ENCODE measurements at places on chromosomes 12 and 14.

DNA sequence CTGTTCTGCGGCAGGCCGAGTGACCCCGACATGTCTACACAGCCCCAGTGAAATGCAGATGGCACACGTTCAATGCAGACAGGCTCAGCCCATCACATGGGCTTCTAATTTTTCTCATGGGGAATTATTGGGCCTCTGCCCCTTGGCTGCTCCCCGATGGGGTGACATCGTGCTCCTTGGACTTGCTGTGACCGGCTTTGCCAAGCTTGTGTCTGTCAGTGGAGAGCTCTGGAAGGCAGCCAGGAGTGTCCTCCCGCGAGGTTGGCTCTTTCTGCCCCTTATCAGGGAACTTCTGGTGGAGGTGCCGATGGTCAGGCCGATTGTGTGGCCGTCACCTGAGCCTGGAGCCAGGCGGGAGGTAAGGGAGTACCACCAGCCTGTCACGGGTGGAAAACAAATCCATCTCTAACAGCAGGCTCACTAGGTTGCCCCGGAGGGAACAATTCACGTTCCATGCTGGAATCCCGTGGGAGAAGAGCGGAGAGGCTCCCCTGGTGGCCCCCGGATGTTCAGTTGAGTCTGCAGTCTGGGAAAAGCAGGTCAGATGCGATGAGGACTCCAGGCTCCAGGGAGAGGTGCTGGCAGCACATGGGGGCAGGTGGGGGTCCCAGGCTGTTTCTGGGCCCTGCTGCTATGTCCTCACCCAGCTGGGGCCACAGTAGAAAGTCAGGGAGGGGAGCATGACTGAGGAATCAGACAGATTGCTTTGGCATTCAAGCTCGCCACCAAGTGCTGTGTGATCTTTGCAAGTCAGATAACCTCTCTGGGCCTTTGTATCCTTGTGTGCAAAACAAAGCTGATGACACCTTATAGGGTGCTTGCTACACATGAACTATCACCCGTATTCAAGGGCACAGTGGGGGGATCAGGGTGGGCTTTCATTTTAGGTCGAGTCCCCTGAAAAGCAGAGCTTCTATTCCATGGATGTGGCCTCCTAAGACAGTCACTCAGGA, 43.2 kb upstream of the EML1 start:
- DNase-seq: no peak

DNA sequence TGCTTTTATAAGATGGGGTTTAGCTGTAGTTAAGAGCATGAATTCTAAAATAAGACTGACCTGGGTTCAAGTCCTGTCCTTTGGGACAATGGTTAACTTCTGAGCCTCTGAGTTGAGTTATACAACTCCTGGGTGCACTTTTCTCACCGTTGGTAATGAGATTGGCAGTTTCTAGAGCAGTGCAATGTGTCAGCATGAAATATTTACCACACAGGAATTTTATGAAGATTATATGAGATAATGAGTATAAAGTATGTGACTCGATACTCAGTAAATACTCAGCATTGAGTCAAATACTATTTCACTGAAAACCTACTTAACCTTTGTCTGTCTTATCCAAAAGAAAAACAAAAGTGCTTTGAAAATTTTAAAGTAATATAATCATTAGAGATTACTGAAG, 214.2 kb downstream of the CPNE8 start:
- no peak for DNase-seq

GRCh38 chr12:6724409-6724797, 557 bp downstream of the COPS7A start:
- DNase-seq: peak; percentile 70

DNA sequence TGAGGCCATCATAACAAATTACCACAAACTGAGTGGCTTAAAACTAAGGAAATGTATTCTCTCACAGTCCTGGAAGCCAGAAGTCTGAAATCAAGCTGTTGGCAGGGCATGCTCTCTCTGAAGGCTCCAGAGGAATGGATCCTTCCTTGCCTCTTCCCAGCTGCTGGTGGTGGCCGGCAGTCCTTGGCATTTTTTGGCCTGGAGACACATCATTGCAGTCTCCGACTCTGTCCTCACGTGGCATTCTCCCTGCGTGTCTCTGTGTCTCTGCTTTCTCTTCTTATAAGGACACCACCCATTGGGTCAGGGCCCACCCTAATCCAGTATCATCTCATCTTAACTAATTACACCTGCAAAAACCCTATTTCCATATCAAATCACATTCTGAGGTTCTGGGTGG, 206.1 kb downstream of the SLC41A2 start:
- DNase-seq: peak; percentile 31

DNA sequence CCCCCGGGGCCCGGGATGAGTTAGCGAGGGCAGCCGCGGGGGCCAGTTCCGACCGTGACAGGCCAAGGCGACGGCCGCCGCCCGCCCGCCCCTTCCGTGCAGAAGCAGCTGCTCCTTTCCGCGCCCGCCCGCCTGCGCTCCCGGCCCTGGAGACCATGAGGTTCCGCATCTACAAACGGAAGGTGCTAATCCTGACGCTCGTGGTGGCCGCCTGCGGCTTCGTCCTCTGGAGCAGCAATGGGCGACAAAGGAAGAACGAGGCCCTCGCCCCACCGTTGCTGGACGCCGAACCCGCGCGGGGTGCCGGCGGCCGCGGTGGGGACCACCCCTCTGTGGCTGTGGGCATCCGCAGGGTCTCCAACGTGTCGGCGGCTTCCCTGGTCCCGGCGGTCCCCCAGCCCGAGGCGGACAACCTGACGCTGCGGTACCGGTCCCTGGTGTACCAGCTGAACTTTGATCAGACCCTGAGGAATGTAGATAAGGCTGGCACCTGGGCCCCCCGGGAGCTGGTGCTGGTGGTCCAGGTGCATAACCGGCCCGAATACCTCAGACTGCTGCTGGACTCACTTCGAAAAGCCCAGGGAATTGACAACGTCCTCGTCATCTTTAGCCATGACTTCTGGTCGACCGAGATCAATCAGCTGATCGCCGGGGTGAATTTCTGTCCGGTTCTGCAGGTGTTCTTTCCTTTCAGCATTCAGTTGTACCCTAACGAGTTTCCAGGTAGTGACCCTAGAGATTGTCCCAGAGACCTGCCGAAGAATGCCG, 699 bp downstream of the MGAT2 start:
- peak; percentile 79 for DNase-seq

- no peak for DNase-seq
Observed at GRCh38 chr12:119292893-119293630, 41.5 kb upstream of the CCDC60 start.

GRCh38 chr12:4164188-4164558, 109.4 kb upstream of the CCND2 start:
- DNase-seq: no peak

DNA sequence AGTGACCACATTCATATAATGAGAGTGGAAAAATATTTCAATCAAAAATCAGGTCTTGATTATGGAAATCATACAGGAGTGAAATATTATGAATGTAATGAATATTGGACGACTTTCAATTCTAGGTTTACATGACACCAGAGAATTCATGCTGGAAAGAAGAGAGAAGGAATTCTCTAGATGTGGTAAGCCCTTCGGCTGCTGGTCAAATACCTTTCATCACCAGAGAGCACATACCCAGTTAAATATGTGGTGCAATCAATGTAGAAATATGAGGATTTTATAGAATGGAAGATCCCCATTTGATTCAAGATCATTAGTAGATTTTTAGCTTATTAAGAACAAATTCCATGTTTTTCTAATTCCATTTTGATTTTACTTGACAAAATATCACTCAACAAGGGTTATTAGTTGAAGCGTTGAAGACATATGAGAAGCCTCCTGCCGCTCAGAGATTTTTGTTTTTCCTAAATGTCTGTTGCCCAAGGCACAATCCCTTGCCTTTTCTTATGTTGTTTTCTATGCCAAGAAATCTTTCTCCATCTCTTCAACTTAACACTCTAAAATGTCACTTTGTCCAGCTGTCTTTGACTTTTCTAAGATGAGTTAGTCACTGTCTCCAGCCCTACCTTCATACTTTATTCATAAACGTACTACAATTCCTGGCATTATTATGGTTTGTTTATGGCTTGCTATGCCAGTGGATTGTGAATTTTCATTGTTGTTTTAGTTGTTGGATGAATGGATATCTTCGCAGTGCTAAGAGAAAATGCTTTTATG, 72.8 kb upstream of the ZDHHC17 start:
- DNase-seq: no peak

DNA sequence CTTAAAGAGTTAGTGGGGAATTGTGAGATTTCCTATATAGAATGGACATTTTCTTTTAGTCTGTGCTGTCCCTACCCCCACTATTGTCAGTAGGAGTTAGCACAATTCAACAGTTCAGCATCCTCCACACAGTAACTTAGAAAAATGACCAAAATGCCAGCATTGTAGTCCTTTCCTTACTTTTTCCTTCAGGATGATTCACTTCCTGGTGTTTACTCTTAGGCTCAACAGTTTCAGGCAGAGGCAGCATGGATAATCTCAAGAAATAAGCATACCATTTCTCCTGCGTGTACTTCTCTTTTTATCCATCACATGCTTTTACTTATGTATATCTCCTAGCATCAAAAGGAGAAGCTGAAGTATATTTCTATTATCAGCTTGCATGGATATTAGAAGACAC, 683.4 kb downstream of the SLC16A7 start:
- DNase-seq: no peak

- no peak for DNase-seq
Observed at GRCh38 chr12:116080415-116080814, 197.1 kb downstream of the MED13L start.

GRCh38 chr12:108691998-108692808, 39.1 kb downstream of the CORO1C start:
- DNase-seq: no peak

- DNase-seq: no peak
Observed at GRCh38 chr12:32273063-32273522, 126.3 kb upstream of the FGD4 start.

DNA sequence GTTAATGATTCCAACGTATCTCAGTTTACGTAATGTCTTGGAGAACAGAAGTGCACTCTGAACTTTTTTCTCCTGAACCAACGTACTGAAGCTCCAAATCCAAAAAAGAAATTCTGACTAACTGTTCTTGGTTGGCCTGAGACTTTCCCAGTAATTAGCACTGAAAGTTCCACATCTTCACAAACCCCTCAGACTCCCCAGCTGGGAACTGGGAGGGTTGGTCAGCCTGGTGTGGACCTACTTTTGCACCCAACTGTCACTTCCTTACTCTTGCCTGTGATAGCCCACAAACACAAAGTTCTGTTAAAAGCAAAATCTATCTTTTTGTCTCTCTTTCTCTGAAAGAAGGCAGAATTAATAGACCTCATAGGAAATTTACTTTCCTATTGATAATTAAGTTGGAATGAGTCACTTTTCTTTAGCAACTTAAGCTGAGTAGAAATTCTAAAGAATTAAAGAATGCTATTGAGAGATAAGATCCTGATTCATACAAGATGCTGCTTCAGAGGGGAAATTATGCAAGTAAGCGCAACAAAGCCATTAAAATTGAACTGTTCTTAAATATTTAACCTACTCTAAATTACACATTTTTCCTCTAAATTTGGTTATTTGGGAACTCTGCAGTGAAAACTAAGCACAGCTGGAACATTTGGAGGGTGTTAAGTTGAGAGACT, 155.0 kb downstream of the EPS8 start:
- no peak for DNase-seq

GRCh38 chr14:34069854-34070582, 119.1 kb upstream of the EGLN3 start:
- no peak for DNase-seq

- no peak for DNase-seq
Observed at GRCh38 chr12:131827961-131828534, at the start of gene MMP17. Gene MMP17 (plus strand): TSS chr12:131828393. CDS start chr12:131828495, 102 bp downstream.

DNA sequence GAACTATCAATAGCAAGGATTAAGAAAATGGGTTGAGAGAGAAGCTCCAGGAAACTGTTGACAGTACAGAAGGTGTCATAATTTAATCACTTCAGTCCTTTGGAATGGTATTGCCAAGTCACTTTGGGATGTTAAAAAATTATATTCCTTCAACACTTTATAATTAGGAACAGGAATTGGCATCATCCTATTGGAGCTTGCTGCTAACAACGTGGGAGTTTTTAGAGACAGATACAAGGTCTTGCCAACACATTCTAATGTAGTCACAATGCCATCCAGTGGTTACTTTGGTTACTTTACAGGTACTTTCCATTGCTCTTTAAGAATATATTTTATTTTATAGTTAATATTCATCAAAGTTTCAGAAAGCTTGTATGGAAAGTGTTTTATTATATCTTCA, 310.1 kb downstream of the SYT1 start:
- no peak for DNase-seq

- no peak for DNase-seq
Observed at GRCh38 chr12:22014041-22014782, 31.8 kb upstream of the CMAS start.

DNA sequence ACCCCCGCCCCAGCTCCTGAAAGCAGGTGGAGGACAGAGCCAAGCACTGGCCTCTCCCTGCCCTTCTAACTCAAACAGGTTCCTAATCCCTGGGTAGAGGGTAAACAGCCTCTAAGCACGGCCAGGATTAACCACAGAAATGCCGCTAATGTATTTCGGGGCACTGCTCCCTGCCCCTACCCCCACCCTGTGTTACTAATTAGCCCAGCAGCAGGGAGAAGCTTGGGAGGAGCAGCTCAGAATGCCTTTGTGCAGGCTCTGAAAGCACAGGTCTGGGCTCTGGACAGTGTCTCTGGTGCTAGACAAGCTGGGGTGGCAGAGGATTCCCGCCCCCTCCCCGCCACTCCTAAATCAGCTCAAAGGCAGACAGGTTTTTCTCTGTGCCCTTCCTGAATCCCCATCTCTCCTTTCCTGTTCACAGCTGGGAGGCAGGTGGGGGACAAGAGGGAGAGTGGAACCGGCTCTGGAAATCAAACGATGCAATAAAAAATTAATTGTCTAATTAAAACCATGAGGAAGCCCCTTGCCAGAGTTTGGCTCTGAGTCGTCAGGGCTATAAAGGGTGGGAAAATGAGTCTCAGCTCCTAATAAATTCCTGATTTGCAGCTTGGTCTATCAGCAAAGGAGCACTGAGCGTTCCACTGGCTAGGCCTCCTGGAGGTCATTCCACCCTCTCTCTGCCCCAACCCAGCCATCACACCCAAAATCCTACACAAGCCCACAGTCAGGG, 53.0 kb downstream of the SMUG1 start:
- DNase-seq: no peak

DNA sequence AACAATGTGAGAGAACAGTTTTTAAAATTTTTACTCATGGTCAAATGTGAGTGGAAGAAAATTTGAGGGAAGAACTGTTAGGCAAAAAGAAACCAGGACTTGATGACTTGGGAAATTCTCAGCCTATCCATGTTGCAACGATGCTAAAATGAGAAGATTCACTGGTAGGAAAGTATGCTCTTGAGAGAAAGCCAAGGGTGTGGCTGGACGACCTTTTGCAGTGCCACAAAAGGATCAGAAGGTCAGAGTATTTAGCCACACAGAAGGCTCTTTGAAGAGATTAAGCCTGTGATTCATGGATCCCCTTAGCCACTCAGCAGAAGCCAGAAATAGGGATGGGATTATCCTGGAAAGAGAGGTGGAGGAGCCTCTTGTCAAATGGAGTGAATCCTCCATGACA, 336.8 kb downstream of the LRIG3 start:
- DNase-seq: no peak

Measured in activated CD8-positive, alpha-beta memory T cell treated with anti-CD3 and anti-CD28 coated beads, Interleukin-2, amount 10 ng/mL, durations not matched to agents 7 days and 5 days (primary cell).